ENCODE measurements at places on chromosomes 6 and 20. TPM values are rescaled to one million over a fixed set of nuclear protein-coding genes. Genes with fewer than 3 reads are reported as not detected.

PLG gene
- not detected for total RNA-seq

SLC22A7 gene
- total RNA-seq: not detected

OLIG3 gene
- total RNA-seq: not detected

MYH7B gene
- 0.47 TPM for total RNA-seq

TSPO2 gene
- total RNA-seq: not detected

PRDM13 gene
- not detected for total RNA-seq

BCAS1 gene
- total RNA-seq: not detected

Data from smooth muscle cell of the coronary artery (primary cell).